ENCODE measurements at places on chromosomes 13 and 19.

DNA sequence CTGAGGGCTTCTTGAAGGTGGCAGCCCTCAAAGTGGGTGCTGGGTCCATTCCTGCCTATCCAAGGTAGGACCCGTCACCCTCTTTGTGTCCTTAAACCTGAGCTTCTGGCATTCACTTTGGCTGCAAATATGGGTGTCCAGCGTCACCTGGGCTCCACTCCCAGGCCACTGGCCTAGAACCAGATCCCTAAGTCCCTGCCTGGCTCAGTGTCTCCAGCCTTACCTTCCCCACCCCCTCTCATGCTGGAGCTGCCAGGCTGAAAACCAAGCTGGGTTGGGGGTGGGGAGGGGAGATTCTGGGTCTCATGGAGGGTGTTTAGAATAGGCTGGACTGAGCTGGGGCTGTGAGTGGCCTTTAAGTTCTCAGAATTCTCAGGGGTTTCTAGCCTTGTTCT lies 12.4 kb downstream of the PDE4A start:
- DNase-seq, result no peak

- no peak for DNase-seq
These were observed 12.4 kb upstream of the GJA3 start for GRCh38 chr13:20173116-20173746.

DNA sequence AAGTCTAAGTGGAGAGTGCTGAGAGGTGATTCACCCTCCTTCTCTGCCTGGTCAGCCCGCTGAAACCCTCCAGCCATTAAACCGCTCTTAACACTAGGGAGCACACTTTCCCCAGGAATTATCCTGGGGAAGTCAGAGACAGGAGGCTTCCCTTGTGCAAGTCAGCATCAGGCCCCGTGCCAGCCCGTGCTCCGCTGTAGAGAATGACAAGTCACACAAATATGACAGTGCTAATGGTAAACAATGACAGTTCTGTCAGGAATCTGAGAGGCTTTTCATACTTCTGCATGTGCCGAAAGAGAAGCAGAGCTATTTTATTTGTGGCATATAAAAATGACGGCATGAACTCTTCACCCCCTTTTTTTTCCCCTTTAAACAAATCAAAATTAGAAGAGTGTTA lies 816.9 kb upstream of the SLC10A2 start:
- no peak for DNase-seq

DNA sequence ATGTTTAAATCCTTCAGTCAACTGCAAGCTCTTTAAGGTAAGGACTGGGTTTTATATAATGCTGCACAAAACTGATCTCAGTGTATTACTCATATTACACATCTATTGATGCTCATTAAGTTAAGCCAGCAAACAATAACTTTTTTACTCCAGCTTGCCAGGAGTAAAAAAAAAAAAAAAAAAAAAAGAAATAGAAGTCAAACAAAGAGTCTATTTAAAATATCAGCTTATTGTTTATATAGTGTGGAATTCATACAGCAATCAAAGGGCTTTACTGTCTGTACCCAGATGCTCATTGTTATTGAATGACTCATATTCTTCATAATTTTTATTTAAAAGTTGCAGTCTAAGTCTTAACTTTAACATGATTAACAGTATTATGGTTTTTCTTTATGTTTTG lies 21.8 kb upstream of the KBTBD7 start:
- DNase-seq, result no peak

- no peak for DNase-seq
These were observed 6.9 kb upstream of the MEF2B start for GRCh38 chr19:19176950-19177349.
